ENCODE measurements at places on chromosomes 5 and 9. TPM values are rescaled to one million over a fixed set of nuclear protein-coding genes. Genes with fewer than 3 reads are reported as not detected.

The PCDHB11 gene
- 2.7 TPM for total RNA-seq

The HK3 gene
- 2.8 TPM for total RNA-seq

The DNAI1 gene
- total RNA-seq, result 0.89 TPM

The INPP5E gene
- 13.3 TPM for total RNA-seq

The NSUN2 gene
- total RNA-seq, result 47.7 TPM

The PIP5K1B gene
- 1.6 TPM for total RNA-seq

The ADGRD2 gene
- not detected for total RNA-seq

The SIT1 gene
- total RNA-seq, result 0.78 TPM

The NKD2 gene
- 3.2 TPM for total RNA-seq

The PCDHGB5 gene
- total RNA-seq, result 22.6 TPM

The PCDHB1 gene
- total RNA-seq, result not detected

The CCL27 gene
- not detected for total RNA-seq

The PRRT1B gene
- total RNA-seq, result not detected

The TNC gene
- total RNA-seq, result 21.8 TPM

The PCDHGB4 gene
- 10.4 TPM for total RNA-seq

DNA sequence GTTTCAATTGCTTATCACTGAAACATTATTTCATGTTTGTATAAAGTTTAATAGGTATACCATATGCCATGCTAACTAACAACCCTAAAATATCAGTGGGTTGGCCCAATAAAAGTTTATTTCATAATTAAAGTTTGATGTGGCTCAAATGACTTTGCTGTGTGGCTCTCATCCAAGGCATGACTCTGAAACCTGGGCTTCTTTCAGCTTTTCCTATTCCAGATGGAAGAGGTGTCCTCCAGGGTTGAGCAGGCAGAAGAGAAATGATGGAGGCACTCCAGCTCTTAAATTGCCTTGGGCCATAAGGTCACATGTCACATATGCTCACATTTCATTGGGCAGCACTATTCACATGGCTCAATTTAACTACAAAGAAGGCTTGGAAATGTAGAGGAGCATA, 101.9 kb downstream of the MACIR start:
- DNase-seq, result no peak

- DNase-seq, result no peak
Measured at GRCh38 chr9:112186695-112187094, 11.6 kb upstream of the SUSD1 start.

GRCh38 chr5:137336161-137336560, 163.0 kb downstream of the SPOCK1 start:
- no peak for DNase-seq

DNA sequence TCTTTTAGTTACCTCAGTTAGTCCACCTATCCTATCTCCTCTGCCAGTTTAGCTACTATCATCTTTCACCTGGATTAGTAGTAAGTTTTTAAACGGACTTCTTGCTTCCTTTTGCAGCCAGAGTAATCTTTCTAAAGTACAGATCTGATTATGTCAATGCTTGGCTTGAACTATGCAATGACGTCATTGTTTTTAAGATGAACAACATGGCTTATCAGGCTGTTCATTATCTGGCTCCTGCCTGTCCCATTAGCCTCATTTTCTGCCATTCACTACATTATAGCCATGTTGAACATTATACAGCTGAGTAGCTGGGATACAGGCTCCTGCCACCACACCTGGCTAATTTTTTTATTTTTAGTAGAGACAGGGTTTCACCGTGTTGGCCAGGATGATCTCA, 98.7 kb downstream of the RANBP17 start:
- no peak for DNase-seq

DNA sequence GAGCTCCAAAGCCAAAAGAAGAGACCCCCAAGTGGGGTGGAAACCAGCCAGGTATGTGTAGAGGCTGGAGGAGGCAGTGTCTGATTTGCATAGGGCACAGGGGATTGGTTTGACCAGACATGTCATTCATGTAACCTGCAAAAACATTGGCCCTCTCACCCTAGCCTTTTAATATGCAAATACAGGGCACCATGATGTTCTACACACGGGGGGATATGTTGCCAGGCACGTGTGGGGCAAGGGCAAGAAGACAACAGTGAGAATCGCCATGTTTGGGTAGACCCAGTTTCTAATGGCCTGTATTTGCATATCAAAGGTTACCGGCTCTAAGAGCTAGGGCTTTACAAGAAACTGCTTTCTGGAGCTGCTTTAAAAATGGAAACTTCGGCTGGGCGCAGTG, 208.9 kb downstream of the GOLPH3 start:
- DNase-seq, result no peak

- no peak for DNase-seq
Measured at GRCh38 chr5:123549256-123549904, 37.4 kb downstream of the CSNK1G3 start.

DNA sequence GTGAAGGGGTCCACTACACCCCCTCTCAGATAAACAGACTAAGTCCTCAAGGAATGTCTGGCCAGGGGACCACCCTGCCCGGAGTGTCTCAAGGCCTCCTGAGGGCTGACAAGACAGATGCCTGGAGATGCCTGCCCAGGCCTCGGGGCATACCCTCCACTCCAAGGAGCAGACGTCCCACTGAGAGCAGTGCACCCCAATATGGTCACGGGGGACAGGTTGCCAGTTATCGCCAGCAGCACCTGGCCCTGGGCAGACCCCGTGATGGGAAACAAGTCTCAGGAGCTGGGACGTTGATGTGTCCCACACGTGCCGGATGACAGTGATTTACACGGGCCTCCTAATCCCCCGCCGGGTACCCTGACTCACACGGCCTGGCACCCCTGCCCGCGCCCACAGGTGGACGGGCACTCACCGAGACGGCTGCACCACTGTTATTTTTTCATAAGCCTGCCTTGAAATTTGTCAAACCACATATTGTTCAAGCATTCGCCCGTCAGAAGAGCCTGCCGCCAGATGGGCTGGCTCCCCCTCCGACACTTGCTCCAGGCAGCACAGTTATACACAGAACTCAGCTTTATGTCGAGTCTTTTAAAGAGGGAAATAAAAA, 43.9 kb downstream of the BARX1 start:
- DNase-seq, result no peak

DNA sequence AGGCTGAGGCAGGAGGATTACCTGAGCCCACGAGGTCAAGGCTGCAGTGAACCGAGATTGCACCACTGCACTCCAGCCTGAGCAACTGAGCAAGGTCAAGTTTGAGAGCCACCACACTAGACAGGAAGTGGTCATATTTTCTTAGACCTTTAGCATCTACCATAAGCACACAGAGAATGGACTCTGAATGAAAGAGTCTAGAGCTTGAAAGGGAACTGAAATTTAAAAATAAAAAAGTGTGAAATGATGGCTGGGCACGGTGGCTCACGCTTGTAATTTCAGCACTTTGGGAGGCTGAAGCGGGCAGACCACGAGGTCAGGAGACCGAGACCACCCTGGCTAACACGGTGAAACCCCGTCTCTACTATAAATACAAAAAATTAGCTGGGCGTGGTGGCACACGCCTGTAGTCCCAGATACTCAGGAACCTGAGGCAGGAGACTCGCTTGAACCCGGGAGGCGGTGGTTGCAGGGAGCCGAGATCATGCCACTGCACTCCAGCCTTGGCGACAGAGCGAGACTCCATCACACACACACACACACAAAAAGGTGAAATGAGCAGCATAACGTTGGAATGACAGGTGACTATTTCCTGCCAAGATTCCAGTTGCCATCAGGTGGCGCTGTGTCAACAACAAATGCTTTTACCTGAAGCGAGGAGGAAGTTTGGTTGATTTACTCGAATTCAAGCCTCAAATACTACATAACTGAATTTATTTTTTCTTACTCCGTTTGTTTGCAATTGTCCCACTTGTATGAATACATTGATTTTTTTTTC, 21.3 kb upstream of the AK3 start:
- peak; percentile 81 for DNase-seq

DNA sequence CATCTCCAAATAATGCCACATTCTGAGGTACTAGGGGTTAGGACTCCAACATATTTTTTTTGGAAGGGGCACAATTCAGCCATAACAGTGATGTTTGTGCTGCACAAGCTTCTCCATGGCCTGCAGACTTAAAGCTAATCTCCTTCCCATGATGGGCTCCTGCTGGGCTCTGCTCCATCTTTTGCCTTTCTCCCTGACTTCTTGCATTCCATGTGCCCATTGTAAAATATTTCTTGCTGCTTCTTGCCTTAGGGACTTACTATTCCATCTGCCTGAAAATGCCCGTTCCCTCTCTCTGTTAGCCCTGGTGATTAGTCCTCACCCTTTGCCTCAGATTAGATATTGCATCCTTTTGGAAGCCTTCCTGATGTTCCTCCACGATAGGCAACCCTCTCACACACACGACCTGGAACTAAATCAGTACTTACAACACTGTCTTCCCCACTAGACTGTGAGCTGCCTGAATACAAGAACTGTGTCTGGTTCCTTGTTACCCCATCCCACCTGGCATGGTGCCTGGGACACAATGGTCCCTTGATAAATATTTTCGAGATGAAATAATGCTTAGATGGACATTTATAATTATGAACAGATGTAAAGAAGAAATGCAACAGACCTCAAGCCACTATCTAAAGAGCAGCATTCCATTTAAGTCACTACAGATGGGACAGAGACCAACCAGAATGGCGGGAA, 33.5 kb downstream of the OR1J1 start:
- no peak for DNase-seq

DNA sequence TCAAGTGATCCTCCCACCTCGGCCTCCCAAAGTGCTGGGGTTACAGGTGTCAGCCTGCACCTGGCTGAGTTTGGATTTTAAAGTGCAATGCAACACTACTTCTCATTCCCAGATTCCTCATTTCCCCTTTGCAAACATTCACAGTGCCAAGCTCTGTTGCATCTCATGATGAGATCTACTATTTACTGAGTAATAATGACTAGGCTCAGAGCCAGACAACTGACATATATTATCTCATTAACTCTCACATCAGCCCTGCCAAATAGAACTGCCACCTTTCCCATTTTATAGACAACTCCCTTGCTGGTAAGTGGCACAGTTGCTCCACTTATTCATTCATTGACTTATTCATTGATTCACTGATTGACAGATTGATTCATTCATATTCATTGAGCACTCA, 7.0 kb downstream of the PDE6A start:
- DNase-seq, result no peak

- no peak for DNase-seq
Measured at GRCh38 chr5:106522296-106522695, 1148.4 kb downstream of the EFNA5 start.

- no peak for DNase-seq
Measured at GRCh38 chr5:80076131-80077050, 41.2 kb downstream of the THBS4 start.

- peak; percentile 66 for DNase-seq
Measured at GRCh38 chr5:88883836-88884607, 1.0 kb upstream of the MEF2C start.

- no peak for DNase-seq
Measured at GRCh38 chr5:83036991-83037575, 40.1 kb downstream of the TMEM167A start.

- DNase-seq, result no peak
Measured at GRCh38 chr9:131918481-131918880, 161.2 kb downstream of the MED27 start.

DNA sequence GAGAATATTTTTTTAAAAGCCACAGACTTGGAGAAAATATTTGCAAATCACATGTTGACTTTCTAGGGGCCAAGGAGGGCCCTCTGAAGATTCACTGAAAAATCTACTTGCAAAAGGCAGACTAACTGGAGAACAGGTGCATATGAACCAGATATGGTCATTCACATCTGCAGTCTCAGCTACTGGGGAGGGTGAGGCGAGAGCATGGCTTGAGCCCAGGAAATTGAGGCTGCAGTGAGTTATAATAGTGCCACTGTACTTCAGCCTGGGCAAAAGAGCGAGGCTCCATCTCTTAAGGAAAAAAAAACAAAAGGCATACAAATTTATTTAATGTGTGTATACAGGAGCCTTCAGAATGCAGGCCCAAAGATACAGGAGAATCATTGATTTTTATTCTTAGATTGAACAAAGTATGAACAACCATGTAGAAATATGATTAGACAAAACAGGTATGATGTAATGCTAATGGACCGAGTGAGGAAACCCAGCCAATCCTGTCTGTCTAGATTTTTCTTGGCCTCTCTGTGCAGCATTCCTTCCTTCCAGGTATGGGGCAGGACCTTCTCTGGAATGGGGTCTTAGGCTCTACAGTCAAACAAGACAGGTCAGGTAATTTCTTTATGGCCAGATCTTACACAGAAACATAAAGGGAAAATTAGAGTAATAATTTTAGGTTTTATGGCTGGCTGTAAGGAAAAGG, 15.3 kb upstream of the SLC27A6 start:
- no peak for DNase-seq

- DNase-seq, result no peak
Measured at GRCh38 chr5:179343021-179343718, 2.1 kb downstream of the ADAMTS2 start.

DNA sequence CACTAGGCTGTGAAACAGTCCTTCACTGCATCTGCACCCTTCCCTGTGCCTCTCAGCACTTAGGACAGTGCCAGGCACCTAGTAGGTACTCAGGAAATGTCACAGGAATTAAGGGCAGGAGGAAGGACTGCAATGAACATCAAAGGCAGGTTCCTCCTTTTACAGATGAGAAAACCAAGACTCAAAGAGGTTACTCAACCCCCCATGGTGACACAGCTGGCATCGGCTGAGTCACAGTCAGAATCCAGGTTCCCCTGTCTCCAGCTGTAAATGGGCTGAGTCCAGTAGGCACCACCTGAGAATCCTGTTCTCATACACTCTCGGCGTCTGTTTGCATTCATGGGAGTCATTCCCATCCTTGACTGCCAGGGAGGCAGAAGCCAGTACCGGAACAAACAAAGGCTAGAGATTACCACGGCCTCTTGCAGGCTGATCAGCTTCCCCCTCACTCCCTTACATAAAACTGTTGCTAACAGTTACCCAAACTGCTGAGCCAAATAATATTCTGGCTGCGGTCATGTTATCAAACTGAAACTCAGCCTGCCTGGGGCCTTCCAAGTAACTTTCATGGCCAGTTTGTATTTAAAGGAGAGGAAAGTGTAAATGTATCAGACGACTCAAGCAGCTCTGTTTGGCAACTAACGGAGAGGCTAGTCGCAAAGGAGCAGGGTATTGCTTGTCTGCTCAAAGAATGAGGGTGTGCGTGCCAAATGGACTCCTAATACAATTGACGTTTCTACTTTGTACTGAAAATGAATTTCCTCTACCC, 201.7 kb downstream of the PAPPA start:
- no peak for DNase-seq

GRCh38 chr9:90983394-90983793, 181.8 kb downstream of the SYK start:
- no peak for DNase-seq

- DNase-seq, result no peak
Measured at GRCh38 chr9:130893341-130894101, 3.1 kb downstream of the QRFP start.

DNA sequence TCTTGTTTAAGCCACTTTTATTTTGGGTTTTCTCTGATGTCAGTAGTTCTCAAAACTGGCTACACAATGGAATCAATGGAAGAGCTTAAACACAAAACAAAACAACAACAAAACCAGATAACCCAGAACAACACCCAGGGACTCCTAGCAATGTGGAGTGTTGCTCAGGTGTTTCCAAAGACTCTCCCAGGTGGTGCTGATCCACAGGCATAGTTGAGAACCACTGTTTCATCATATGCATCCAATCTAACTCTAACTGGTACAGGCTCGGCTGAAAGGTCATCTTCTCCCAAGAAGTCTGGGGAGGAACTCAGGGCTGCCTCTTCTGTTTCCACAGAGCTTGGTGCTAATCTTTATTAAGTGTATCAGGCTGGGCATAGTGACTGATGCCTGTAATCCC, 5.4 kb upstream of the ALDH1B1 start:
- DNase-seq, result no peak

- no peak for DNase-seq
Measured at GRCh38 chr5:132901036-132901435, 27.6 kb downstream of the LEAP2 start.

- no peak for DNase-seq
Measured at GRCh38 chr9:16139774-16140173, 586.9 kb downstream of the CCDC171 start.
